ENCODE measurements at places on chromosomes 2 and 18. TPM values are rescaled to one million over a fixed set of nuclear protein-coding genes. Genes with fewer than 3 reads are reported as not detected.

DNA sequence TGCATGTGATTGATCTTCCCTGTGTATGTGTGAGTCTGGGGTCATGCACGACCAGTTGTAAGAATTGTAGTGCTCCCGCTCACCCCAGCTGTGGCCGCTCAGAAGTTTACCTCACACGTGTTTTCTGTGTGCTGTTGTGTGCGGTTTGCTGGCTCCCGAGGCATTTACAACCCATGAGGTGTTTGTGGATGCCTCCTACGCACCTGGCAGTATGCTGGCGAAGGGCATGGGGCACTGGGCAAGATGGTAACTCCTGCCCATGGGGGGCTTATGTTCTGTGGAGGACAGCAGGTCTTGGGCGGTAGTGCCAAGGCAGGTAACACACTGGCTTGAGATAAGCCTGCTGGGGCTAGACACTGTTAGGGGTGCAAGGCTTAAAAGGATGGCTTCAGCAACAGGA lies 102.6 kb upstream of the HS6ST1 start:
- no peak for DNase-seq

DNA sequence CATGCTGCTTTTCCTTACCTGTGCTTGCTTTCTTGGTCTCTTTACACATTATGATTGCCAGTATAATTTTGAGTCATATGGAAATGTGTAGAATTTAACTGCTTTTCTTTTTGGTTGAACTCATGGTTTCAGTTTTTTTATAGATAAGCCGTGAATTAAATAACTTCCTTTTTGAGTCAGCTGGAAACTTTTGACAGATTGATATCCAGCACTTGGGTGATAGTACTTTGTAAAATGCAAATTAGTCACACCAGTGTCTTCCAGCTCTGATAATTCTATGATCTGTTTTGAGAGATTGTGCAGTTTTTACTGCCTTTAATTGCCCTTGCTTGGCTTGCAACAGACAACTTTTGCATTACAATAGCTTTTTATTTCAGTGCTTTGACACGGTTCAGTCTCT lies 86.4 kb downstream of the NCOA1 start:
- no peak for DNase-seq

DNA sequence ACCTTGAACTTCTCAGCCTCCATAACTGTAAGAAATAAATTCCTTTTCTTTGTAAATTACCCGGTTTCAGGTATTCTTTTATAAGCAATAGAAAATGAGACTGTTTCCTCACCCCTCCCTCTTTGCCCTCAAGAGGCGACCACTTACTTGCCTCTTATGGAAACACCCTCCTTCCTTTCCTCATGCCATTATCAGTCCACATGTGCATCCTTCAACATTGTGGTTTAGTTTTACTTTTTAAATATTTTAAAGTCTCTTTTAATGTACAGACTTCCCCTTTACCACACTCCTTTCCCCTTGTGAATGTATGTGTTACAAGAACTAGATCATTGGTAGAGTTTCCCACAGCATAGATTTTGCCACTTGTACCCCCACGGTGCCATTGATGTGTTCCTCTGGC lies 202.4 kb upstream of the SIX2 start:
- no peak for DNase-seq

DNA sequence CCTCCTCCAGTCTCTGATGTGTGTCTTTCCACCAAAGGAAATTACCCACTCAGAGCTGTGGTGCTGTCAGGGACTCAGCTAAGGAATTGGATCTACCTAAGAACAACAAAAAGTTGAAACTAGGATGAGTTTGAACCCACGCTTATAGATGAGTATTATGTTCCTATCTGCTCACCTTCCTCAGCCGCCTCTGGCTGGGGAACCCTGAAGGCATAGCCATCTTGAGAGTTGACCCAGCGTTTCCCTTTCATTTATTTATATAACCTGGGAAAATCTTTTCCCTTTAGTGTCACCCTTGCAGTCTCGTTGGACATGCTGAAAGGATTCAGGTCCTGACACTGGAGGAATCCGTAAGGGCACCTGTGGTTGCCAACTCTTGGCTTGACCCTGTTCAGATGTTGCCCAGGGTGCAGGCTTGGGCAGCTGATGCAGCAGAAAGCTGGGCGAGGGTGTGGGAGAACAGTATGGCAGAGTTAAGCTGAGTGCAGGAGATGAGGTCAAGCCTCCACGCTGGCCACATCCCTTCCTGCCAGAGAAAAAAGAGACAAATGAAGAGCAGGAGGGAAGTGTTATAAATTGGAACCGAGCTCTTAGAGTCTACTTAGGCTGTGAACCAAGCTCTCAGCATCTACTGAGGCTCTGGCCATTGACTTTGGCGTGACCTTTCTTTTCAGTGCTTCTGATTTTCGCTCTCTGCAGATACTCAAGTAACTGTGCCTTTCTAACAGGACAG lies 1.9 kb downstream of the CDH20 start:
- DNase-seq: no peak

ONECUT2 gene
- under 0.01 TPM for total RNA-seq

DNA sequence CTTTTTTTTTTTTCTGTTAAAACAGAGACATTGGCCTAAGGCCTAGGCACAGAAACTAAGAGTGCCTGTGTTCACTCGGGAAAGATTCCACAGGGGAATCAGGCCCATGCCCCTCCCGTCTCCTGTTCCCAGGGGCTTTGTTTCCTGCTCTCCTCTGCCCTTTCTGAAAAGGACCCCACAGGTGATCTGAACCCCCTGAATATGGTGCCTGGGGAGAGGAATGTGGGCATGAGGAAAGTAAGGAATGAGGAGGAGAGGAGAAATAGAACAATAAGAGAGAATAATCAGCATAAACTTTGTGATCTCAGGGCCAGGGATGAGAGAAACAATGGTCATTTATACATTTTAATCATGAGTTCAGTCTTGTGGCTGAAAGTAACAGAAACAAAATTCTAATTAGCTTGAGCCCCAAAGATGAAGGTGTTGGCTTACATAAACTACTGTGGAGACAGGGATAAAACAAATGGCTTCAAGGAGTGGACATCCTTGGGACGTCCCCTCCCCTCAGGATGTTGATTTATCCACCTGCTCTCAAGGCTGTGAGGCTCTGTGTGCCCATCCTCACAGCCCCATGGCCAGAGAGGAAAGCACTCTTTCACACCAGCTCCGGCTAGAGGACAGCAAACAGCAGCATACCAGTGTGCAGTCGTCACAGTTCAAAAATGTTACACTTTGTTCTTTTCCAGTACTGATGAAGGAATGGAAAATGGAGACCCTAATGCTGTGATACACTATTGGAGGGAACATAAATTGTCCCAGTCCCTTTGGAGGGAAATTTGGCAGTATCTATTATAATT lies 46.4 kb upstream of the MRPL33 start:
- no peak for DNase-seq

DNA sequence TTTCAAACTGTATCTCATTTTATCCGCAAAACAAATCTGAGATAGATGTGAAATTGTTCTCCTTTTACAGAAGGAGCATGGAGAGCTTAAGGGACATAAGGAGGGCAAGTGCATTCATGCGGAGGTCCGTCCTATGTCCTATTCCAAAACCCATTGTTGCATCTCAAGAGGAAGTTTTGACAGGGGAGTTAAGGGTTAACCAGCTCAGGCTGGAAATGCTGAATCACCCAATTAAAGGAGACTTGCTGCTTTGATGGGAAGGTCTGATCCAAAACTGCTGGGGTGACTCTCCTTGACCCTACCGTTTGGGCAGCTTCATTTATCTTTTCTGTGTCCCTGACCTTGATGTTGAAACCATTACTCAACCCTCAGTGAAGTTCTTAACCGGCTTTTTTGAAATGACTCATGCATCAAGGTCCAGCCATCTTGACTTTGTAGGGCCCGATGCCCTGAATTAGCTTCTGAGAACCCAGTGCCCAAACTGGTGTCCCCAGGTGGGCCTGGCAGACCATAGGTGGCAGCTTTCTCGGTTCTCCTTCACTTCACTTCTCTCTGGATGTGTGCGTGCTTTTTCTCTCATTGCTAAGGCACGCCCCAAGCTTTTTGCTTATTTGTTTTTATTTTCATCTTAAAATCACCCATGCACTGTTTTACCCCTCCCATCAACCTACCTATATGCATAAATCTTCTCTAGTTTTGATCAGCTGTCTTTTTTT lies 15.9 kb upstream of the TXNDC2 start:
- no peak for DNase-seq

- no peak for DNase-seq
Measured at GRCh38 chr2:71747559-71747958, 294.2 kb downstream of the DYSF start.

DNA sequence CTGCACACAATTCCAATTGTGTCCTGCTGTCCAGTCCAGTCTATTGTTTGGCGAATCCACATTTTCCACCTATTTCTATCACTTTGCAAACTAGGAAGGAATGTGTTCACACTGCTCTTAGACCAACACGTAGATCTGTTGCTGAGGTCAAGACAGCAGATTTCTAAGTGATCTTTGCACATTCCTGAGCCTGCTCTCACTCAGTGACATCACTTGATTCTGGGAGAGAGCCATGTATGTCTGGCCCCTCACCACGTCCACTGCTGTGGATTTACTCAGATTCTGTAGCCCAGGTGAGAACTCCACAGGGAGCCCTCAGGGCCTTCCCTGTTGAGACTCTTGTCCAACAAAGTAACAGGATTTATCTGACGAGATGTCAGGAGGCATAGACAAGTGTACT lies 317.2 kb downstream of the TSN start:
- DNase-seq: no peak

TEX44 gene
- total RNA-seq: not detected

MRO gene
- total RNA-seq: not detected

DNA sequence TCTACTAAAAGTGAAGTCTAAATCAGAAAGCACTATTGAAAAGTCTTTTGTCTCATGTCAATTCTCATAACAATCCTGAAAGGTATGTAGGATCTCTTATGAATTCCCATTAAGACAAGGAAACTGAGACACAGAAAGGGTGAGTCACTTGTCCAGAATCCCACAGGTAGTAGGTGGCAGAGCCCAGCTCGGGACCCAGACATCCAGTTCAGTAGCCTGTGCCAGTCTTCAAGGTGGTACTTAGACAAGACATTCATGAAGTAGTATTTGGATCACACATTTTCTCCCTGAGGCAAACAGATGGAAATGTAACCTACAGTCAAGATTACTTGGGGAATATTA lies 14.8 kb upstream of the PARD3B start:
- DNase-seq: no peak

DNA sequence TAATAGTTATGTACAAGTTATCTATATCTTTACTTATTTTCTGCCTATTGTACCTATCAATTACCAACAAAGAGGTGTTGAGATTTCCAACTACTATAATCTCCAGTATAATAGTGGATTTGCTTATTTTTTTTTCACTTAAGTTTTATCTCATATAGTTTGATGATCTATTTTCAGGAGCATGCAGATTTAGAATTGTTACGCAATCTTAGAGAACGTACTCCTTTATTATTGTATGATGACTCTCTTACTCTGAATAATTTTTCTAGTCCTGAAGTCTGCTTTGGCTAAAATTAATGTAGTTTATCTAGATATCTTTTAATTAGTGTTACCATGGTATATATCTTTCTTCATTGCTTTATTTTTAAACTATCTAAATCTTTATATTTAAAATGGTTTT lies 205.2 kb downstream of the SCG2 start:
- DNase-seq: no peak

DNA sequence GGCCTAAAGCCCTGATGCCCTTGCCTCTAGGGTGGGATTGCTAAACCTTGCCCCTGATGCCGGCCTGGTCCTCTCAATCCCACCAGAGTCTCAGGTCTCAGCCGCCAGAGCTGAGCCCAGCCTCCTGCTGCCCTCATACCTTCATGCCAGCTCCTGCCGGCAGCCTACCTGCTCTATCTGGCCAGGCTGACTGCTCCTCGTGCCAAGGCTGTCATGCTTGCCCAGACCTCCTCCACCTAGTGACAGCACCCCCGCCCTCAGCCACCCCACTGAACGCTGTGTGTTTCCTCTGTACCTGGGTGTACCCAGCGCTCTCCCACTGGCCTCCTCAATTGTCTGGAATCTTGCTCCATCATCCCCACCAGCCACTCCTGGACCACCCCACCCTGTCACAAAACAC lies 120.1 kb downstream of the CACNB4 start:
- DNase-seq: no peak

ANKRD23 gene
- 0.46 TPM for total RNA-seq

SLC16A14 gene
- 0.21 TPM for total RNA-seq

CROCC2 gene
- total RNA-seq: not detected

DNA sequence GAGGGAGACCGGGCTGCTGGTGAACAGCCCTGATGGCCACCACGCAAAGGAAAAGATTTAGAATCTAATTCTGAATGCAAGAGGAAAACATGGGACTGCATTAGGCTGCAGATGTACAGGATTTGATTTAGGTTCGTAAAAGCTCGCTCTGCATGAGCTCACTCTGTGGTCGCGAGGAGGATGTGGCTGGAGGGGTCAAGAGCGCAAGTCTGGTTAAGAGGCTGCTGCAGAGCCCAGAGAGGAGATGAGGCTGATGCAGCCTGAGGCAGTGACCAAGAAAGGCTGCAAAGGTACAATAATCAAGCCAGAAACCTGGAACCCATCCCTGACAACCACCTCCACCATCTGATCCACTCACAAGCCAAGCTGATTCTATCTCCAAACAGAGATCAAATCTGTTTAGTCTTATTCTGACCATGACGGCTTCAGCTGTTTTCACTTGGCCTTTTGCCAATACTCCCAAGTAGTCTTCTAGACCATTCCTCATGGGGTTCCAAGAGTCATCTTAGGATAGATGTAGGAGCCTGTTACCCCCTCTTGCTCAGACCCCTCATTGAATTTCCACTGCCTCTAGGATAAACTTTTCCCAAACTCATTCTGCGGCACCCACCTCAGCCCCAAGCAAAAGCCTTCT lies 58.9 kb upstream of the ARL4C start:
- no peak for DNase-seq

GRCh38 chr18:80023173-80023572 lies 11.1 kb upstream of the RBFA start:
- DNase-seq: no peak

ITGB1BP1 gene
- 53.1 TPM for total RNA-seq

FEV gene
- not detected for total RNA-seq

DNA sequence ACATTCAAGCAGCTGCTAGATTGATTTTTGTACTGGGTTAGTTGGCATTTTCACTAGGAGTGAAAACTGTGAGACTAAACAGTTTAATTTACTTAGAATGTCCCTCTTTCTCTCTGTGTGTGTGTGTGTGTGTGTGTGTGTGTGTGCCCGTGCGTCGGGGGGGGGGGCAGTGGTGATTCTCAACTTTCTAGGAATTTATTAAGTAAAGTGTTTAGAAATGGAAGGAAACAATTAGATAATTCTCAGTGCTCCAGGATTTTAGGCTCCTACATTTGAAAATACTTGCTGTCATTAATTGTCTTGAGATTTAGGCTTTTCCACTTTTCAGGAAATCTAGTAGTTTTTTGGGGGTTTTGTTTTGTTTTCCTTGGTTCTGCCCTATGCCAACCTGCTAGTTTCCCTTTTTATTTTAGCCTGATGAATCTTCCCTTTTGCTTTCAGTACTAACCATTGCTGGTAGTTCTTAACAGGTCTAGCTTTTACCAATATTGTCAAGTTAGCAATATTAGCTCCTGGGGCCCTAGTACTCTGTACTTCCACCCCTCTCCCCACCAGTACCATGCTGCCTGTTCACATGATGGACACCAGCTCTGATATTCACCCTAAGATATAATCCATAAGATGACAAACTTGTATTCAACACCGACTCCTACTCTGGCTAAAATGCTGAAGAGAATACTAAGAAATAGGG lies 4.9 kb downstream of the EPAS1 start:
- no peak for DNase-seq

- no peak for DNase-seq
Measured at GRCh38 chr2:72934683-72935610, 17.6 kb downstream of the EMX1 start.

ZNF532 gene
- 44.0 TPM for total RNA-seq

- no peak for DNase-seq
Measured at GRCh38 chr18:8036551-8036950, 469.4 kb downstream of the PTPRM start.

ALPG gene
- total RNA-seq: not detected
